ENCODE measurements at places on chromosomes 12 and 14.

- no peak for DNase-seq
These were observed 214.1 kb upstream of the PLEKHG7 start for GRCh38 chr12:92488735-92489134.

- no peak for DNase-seq
These were observed 225.8 kb downstream of the CRADD start for GRCh38 chr12:93902736-93903562.

DNA sequence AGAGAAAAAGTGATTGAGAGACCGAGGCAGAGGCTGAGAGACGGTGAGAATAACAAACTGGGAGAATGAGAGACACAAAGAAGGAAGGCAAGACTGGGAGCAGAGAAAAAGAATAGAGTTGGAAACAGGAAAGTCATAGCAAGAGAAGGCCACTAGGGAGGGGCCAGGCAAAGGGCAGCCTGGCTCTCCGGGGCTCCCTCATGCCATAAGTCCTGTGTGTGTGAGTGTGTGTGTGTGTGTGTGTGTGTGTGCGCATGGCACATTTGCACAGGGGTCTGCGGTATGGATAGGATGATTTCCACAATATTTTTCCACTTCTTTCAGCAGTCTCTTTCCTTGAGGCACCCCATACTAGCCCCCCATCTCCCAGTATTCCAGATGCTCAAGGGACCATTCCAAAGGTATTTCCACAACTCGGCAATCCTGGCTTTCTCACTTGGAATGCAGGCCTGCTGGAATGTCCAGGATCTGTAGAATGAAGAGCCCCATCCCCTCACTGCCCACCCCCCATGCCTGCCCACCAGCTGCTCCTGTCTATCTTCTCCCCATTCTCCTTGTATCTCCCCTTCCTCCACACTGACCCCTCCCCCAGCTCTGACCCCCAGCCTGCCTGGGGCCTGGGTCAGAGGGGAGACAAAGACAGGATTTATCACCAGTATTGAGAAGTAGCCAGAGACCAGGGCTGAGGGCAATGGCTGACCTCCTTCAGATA lies 9.0 kb downstream of the GPR84 start:
- no peak for DNase-seq

DNA sequence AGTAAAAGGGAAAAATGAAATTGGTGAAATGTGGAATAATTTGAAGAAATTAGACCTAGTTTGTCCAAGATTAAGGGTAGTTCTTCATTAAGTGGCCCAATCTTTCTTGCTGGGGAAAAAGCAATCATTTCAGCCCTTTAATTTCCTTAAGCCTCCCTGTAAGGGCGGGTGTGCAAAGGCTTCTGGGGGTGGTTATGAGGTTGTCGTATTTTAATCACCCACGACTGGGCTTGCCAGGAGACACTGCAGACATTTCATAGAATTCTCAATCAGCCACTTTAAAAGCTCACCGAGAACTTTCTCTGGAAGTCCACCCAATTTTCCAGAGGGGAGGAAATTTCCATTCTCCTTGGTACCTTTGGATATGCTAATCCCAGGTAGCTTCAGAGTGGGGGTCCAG lies 43.4 kb downstream of the DLK1 start:
- DNase-seq: no peak

- no peak for DNase-seq
These were observed 23.1 kb downstream of the NTF3 start for GRCh38 chr12:5455045-5455444.

DNA sequence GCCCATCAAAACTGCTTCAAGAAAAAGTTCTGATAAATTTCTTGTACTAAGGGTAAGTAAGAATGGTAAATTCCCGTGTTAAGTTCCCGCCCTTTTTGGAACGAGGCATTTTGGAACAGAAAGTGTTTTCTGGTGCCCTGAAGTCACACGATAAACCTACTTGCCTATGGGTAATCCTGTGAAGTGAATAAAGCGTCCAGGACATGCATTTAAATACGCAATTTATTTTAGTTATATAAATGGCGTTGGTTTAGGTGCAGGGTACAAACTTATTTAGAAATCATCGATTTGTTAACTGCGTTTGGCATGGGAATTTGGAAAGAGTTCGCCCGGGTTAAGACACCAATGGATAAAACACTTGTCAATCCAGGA lies 715 bp upstream of the RAP1B start:
- DNase-seq: peak; percentile 36

GRCh38 chr14:106850913-106851825 lies 1324.8 kb downstream of the TMEM121 start:
- DNase-seq: no peak

DNA sequence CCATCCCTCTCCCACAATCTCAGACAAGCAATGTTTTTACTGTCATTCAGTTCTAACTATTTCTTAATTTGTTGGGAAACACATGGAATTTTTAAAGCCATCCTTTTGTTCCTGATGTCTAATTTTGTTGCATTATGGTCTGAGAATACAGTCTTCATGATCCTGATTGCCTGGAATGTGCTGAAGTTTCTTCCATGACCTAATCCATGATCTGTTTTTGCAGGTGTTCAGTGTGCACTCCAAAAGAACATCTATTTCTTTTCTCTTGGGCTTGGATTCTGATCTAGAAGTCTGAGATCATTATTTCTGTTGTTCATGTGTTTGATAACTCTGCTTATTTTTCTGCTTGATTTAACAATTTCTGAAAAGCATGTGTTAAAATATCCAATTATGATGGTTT lies 43.2 kb upstream of the PHC1 start:
- DNase-seq: no peak

- DNase-seq: no peak
These were observed 28.9 kb downstream of the ANO6 start for GRCh38 chr12:45244561-45245343.

- DNase-seq: no peak
These were observed 635.5 kb downstream of the KCNH5 start for GRCh38 chr14:62409626-62410300.

DNA sequence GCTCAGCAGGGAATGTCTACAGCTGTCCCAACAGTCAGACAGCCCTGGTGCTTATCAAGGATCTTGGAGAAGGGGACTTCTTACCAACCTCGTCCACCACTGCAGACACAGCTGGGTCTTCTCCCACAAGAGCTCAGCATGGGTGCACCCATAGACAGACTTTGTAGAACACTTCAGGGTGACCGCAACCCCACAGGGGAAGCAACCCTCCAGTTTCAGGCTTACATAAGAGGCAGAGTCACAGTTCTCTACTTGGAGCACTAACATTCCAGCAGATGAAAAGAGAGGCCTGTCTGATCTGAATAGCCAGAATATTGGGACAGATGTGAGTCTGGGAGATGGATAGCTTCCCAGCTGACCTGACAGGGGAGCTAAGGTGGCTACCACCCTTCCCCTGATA lies 3.5 kb upstream of the CLEC1A start:
- DNase-seq: no peak

- DNase-seq: no peak
These were observed 42.5 kb downstream of the PRKAB1 start for GRCh38 chr12:119710374-119710964.

DNA sequence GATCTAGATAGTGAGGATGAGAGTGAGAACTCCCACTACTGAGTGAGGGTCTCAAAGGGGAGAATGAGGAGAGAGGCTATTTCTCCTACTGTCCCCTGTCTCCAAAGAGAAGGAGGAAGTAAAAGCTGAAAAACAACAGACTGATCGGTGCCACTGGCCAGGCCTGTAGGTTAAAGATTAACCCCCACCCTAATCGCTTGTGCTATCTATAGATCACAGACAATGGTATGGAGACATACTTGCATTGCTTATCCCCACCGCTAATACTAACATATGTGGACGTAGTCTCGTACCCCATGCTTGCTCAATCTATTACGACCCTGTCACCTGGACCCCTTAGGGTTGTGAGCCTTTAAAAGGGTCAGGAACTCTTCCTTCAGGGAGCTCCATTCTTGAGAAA lies 777.9 kb upstream of the TMEM132C start:
- DNase-seq: no peak

DNA sequence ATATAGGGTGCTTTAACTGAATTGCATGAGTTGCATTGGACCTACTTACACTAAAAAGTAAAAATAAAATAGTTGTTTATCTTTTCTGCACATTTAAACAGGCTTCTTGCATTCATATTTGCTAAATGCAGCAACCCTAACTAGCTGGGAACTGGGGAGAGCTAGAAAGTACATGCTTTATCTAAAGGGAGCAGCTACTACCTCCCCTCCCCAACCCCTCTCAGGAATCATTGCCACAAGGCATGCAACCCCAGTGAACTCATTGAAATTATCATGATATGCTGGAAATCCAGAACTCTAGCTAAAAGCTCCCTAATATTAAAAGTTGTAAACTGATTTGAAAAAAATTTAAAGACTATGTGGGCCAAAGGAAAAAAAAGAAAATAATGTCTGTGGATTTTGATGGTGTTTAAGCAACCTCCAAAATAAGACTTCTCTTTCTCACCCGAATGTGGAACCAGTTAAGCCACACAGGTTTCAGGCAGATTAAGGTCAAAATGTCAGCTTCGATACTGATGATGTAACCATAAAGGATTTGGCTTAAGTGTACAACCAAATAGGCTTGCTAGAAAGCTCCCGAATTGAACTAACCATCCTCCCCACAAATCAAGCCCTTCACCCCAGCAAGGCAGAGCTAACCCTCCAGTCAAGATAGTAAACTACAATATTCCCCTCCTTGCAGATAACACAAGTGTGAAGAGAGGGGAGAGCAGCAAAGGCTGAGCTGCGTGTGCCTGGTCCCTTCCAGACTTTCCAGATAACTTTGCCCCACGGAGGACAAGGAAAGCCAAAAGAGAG lies 13.8 kb upstream of the POC1B start:
- no peak for DNase-seq

- no peak for DNase-seq
These were observed 102.1 kb downstream of the BCL11B start for GRCh38 chr14:99169776-99170356.

GRCh38 chr12:4268329-4269181 lies 5.0 kb upstream of the CCND2 start:
- DNase-seq: peak; percentile 70

DNA sequence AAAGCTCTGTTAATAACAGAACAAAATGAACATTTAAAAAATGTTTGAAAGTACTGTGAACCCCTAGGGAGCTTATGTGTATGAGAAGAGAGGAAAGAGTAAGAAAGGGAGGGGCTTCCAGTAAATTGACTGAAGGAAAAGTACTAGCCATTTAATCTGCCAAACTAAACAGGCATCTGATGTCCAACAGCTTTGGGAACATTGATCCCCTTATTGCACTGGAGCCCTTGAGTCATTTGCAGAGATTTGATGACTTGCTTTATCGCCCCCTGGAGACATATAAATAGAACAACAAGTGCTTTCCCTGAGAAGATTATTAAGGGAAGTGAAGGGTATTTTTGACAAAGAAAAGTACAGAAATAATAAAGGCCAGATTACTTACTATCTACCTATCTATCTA lies 319.3 kb upstream of the NOVA1 start:
- no peak for DNase-seq

GRCh38 chr12:16636435-16637055 lies 30.6 kb upstream of the LMO3 start:
- no peak for DNase-seq

DNA sequence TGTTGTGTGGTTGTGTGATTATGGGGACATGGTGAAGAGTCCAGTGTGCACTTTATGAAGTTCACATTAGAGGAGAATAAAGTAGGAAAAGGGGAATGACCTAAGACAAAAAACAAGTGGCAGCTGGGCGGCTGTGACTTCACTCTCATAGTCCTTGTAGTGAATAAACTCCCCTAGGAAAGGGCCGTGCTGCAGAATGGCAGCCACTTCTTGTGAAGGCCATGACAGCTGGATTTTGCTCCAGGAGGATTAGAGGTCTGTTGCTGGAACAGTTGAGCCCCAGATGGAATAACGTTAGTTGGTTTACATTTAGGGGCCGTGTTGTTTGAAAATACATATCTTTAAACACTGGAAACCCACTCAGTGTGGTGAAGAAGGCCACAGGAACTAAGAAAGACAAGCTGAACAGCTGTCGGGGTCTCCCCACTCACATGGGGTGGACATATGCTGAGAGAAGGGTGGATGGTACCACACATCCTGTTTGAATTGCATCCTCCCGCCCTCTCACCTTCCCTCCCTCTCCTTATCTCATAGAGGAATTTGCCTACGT lies 276.9 kb downstream of the CACNA1C start:
- peak; percentile 5 for DNase-seq

GRCh38 chr14:55752580-55753390 lies 172.8 kb downstream of the KTN1 start:
- DNase-seq: no peak

- no peak for DNase-seq
These were observed 707 bp downstream of the G2E3 start for GRCh38 chr14:30559638-30560091.

GRCh38 chr12:122983789-122984515 lies 3.5 kb downstream of the ARL6IP4 start:
- no peak for DNase-seq

GRCh38 chr12:27143256-27144069 lies 61.1 kb upstream of the C12orf71 start:
- no peak for DNase-seq

GRCh38 chr14:21112255-21112654 lies 11.4 kb downstream of the TMEM253 start:
- DNase-seq: no peak

GRCh38 chr12:8870586-8870985 lies 43.7 kb upstream of the PHC1 start:
- DNase-seq: no peak

DNA sequence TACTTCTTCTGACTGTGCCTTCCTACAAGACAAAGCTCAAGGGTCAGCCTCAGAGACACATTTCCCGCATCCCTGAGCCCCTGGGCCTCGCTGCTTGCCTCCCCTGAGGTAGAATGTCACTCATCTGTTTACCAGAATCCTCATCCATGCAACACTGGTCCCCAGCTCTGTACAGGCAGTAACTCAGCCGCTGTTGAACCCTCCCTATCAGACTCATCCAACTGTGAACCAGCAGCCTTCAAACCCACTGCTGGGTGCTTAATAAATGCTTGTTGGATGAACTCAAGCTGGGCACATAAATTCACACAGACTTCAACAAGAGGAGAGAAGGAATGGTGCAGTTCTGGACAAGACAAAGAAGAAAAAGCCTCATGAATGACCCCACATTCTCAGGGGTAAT lies 6.1 kb downstream of the NT5DC3 start:
- DNase-seq: no peak

DNA sequence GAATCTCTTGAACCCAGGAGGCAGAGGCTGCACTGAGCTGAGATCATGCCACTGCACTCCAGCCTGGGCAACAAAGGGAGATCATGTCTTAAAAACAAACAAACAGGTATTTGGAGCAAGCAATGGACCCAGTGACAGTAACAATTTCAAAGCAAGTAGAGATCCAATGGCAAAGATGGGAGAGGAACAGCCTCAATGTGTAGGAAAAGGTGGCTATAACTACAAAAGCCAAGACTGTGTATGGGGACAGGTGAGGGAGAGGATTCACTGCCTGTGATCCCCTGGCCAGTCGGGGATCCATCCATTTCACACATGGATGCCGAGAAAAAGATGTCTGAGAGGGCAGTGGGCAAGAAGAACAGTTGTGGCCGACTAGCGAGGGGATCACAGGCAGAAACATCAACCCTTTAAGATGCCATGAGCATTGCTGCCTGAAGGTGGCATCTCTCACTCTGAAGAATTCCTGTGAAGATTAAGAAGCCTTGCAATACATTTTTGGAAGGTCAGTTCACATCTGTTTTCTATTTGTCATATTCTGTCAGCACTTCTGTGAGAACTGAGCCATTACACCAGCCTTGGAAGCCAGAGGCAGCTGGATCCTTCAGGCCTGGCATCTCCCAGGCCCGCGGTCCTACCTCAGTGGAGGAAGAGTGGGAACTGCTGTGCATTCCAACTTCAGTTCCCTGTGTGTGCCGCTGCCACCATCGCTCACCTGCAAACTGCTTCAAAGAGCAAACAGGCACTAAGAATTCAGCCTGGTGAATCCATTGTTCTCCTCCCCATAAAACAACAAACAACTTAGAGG lies 54.5 kb upstream of the FRS2 start:
- peak; percentile 72 for DNase-seq
